Activated naive CD8-positive, alpha-beta T cell treated with anti-CD3 and anti-CD28 coated beads, Interleukin-2, amount 50 U/mL, for 16 hours (primary cell): ENCODE measurements at places on chromosomes 4 and X.

- no peak for DNase-seq
These were observed 4.3 kb downstream of the IL1RAPL1 start for GRCh38 chrX:28591542-28591941.

- no peak for DNase-seq
These were observed 47.6 kb downstream of the FBXW7 start for GRCh38 chr4:152488246-152488645.

- DNase-seq: no peak
These were observed 708.4 kb upstream of the FRG1 start for GRCh38 chr4:189232274-189232673.

- DNase-seq: no peak
These were observed 9.2 kb upstream of the GYG2 start for GRCh38 chrX:2819345-2820135.

DNA sequence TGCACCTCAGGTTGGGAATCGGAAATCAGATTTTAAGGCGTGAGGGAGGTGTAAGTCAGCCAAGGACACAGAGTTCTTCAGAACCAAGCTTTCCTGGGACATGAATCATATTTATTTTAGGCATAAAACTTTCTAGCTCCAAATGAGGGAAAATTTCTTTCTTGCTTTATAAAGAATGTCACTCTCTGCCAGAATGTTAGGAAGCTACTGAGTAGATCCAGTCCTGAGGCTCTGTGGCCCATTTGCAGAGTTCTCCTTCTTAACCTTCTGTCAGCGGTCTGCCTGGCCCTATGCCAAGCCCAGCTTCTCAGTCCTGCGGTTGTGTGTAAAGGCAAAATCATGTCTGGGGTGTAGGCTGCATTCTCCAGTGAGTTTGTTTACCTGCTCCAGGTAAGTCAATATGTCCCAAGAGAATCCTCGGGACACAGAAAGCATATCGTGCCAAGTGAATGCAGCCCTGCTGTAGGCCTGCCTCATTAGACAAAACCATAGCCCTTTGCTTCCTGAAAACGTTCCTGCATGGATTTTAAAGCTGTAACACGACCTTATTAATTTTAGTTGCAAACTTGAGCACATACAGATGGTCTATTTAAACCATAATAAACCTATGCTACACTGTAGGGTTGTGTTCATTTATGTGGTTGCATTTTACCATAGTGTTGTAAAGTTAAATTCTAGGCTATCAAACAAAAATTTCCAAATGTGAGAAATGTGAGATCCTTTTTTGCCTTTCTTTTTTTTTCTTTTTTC is 29.2 kb upstream of the CCNI start:
- DNase-seq: no peak

DNA sequence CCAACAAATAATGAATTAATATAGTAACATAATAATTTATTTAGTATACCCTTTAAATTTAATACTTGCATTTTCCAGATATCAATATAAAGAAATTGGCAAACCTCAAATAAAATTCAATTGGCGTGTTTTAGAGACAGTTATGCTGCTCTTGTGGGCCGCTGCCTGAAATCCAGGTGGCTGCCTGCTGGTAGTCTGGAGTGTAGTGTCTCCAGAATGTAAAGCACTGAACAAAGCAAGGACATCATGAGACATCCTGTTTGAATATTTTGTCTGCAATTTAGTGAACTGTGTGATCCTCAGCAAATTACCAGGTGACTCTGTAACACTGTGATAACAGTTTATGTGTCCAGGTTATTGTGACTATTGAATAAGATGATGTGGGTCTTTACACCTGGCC is 29.9 kb downstream of the ZFP42 start:
- no peak for DNase-seq

GRCh38 chr4:26524011-26524410 is 33.7 kb upstream of the CCKAR start:
- no peak for DNase-seq
